Activated naive CD8-positive, alpha-beta T cell treated with anti-CD3 and anti-CD28 coated beads, Interleukin-2, amount 10 ng/mL, durations not matched to agents 7 days and 5 days (primary cell): ENCODE measurements at places on chromosomes 12 and 14. TPM values are rescaled to one million over a fixed set of nuclear protein-coding genes. Genes with fewer than 3 reads are reported as not detected.

DNA sequence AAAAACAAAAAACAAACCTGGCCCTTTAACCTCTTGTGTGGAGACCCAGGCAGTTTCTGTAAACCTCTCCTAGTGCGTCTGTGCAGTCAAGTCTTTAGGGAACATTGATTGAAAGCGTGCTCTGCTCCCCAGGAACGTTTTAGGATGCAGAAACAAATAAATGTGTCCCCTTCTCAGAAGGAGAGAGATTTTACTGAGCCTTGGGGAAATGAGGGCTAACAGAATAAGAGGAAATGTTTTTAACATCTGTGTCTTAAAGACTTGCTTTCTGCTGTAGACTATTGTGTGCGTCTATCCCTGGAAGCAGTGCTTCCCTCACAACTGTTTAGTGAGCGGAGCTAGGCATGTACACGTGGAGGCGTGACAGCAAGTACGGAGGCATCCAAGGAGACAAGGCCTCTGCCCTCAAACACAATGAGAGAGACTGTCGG lies 54.3 kb downstream of the TECPR2 start:
- H3K4me1 ChIP-seq: no peaks in the 10 kb centered on the region
- H3K4me3 ChIP-seq: no peak overlapping the region
- no peak overlapping the region for H3K27ac ChIP-seq
- no peak for DNase-seq

DNA sequence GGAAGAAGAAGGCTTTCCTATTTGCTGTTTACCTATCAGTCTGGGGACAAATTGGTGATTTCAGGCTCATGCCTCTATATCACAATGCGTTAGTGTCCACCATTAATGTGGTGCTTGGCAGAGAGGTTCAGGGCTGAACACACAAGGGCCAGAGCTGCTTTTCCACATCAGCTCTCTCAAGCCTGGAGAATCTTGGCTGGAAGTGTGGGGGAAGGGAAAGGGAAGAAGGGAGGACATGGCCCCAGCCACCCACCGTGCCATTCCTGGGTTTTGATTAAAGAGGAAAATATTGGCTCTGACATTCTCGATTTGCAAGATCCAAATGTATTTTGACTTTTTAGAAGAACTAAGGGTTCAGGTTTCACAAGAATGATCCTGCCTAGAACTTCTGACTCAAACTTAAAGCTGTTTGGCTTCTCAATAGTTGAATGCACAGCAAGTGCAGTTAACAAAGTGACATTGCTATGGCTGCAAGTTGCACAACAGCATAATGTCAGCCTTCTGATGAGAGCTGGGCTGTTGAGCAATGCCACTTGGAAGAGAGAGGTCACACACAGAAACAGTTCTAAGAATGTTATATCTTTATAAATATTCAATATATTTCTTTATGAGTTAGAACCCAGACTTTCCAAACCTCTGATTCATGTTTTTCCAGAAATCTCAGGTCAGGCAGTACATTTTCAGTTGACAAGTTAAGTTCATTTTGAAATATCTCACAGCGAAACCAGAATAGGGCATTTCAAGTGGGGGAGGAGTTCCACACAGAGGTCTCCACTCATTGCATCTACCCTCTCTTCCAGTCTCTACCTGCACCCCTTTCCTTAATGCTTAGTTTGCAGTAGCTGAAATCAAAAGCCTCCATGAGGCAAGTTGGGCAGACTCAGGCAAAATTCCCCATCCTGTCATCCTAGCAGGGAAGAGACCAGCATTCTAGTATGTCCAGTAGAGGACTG lies 25.3 kb downstream of the IGF1 start:
- H3K27ac ChIP-seq: no peak overlapping the region
- DNase-seq: no peak
- H3K4me1 ChIP-seq: no peaks in the 10 kb centered on the region
- peaks cover 2% of the 10 kb centered on the region for H3K36me3 ChIP-seq

The CISTR gene
- total RNA-seq: not detected

The HOXC9 gene
- total RNA-seq: not detected

DNA sequence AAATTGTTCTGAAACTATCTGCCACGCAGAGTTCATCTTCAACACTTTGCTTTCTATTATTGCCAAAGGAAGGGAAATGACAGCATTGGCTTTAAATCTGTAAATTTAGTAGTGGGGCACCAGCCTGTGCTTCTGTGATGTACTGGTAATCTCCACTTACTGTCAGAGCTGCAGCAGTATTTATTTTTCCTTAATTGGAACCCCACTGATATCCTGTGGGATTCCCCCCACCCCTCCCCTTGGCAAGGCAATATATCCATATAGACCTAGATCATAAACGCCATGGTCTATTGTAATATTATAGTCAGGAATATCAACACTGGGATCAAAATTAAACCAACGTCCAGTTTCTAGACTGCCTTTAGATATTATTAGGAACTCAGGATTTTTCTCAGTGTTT lies 96.7 kb downstream of the RMST start:
- H3K27me3 ChIP-seq: no peaks in the 10 kb centered on the region
- no peaks in the 10 kb centered on the region for H3K36me3 ChIP-seq
- no peak for DNase-seq
- H3K4me1 ChIP-seq: no peaks in the 10 kb centered on the region
- H3K27ac ChIP-seq: no peak overlapping the region

The GTF2A1 gene
- 35.8 TPM for total RNA-seq

The TEX52 gene
- 0.34 TPM for total RNA-seq

The SERPINA9 gene
- not detected for total RNA-seq

The GARIN6 gene
- total RNA-seq: not detected

- peak; percentile 32 for DNase-seq
- peak overlapping the region; percentile 94 for H3K4me3 ChIP-seq
- H3K36me3 ChIP-seq: peaks cover 10% of the 10 kb centered on the region
- H3K27me3 ChIP-seq: no peaks in the 10 kb centered on the region
- H3K4me1 ChIP-seq: peaks cover 22% of the 10 kb centered on the region
These were observed 891 bp downstream of the SPRYD4 start for GRCh38 chr12:56469007-56469930.

The PCK2 gene
- 50.6 TPM for total RNA-seq

The MIP gene
- not detected for total RNA-seq
